Sciatic nerve (tissue), 2 donors: ENCODE measurements at places on chromosomes 12 and 14.

DNA sequence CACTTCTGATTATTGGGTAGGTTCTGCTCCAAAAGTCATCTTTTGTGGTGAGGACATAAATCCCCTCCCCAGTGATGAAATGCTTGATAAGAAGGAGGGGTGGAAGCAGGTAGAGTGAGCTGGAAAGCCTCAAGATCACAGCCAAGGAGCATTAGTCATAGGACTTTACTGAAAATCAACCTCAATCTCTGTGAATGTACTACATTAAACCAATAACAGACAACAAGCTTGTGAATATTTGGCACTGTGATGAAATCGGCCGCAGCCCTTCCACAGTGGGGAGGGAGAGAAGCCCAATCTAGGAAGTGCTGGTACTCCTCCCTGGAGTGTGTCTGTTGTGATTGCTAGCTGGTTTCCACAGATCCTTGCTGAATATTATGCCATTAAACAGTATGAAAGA, 41.2 kb upstream of the PTCSC3 start:
- DNase-seq, result no peak

- no peak for DNase-seq
These were observed 10.9 kb upstream of the ZNF740 start for GRCh38 chr12:53169644-53170043.

DNA sequence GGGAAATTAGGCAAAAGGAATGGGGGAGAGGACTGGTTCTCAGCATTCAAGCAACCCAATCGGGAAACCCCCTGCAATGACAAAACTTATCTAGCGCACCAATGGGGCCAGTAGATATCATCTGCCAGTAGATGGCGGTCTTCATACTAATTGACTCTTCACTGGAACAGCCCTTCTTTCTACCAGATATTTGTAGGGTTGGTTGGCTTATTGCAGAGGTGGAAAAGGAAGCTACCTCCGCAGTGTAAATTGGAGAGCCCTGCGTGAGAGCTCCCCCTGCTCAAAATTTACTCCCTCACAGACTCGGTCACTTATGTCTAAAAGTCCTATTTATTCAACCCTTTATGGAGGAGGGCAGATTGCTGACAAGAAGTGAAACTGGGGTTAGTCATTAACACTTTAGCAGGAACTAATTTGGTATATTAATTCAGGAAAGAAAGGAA, 166.1 kb upstream of the CCND2 start:
- no peak for DNase-seq

- no peak for DNase-seq
These were observed 4.0 kb upstream of the HOTAIR start for GRCh38 chr12:53978477-53979356.

DNA sequence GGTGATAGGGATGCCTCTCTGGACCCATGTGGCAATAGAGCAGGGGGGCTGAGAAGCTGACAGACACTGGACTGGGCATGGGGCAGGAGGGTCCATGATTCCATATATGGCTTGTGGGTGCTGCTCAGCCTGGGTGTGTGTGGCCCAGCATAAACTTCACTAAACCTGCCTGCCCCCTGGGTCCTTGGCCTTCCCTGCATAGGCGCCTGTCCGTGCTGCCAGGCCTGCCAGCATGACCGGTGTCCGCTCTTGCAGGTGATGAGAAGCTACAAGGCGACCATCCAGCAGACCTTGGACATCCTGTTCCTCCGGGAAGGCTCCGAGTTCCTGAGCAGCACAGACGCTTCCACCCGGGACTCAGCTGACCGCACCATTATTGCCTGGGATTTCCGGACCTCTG, 61.6 kb downstream of the BEGAIN start:
- no peak for DNase-seq
